ENCODE measurements at places on chromosomes 13 and 19. TPM values are rescaled to one million over a fixed set of nuclear protein-coding genes. Genes with fewer than 3 reads are reported as not detected.

DNA sequence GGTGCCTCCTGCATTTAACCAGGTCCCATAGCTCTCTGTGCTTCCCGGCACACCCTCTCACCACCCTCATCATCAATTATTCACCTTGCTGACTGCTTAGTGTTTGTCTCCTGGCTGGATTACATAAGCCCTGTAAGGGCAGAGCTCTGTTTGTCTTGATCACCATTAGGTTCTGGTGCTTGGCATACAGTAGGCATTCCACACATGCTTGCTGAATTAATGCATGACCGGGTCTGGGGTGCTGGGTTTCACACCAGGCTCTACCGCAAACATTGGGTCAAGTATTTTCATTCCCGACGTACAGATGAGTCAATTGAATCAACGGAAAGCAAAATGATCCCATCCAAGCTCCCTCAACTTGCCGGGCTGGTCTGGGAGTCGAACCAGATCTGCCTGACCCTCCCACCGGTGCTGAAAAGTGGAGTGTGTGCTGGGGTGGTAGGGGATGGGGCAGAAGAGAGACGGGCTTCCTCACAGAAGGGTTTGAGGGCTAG lies 28.5 kb downstream of the VAV1 start:
- DNase-seq, result no peak

DNA sequence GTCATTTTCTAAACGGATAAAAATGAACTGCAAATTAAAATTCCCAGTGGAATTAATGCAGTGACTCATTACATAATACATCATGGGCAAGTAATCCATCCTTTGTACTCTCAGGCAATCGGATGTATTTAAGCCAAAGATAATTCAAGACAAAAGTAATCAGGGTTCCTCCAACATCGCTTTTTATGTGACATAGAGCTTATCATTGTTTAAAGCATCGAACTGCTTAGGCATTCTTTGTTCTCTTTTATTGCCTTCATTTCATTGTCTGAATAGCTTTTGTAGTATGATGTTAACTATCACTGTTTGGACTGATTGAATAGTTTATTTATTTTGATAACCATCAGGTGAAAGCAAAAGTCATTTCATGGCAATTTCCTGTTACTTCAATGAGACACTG lies 209.4 kb downstream of the ITGBL1 start:
- DNase-seq, result no peak

DNA sequence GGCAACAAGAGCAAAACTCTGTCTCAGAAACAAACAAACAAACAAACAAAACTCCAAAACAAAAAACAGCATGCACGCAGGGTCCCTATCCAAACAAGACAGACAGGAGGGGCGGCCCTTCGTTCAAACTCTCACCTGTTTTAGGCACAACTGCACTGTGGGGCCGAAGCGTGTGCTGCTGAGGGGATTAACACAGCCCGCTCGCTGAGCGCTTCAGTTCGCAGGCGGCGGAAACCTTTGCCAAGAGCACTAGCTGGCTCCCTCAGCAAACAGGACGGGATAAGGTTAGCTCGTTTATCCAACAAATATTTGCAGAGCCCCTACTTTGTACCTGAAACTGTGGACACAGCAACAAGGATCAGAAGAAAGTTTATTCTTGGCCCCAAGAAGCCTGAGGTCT lies 1.6 kb upstream of the ADPRHL1 start:
- no peak for DNase-seq

GRCh38 chr13:82070416-82070815 lies 1729.5 kb upstream of the SPRY2 start:
- DNase-seq, result no peak

DNA sequence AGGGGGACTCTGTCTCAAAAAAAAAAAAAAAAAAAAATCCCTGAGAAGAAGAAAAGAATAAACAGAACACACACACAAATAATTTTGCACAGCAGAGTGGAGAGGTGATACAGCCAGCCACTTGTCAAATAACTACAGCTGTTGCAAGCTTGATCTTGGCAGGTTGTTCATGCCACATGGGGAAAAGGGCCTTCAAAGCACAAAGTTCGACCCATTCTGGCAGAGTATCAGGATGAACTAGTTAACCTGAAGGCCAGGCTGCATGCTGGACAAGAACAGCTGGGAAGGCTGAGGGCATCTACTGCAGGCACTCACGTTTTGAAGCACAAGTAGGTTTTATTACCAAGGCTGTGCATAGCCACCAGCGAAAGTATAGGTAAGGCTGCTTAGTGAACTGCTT lies 104.1 kb downstream of the KCTD15 start:
- no peak for DNase-seq

DNA sequence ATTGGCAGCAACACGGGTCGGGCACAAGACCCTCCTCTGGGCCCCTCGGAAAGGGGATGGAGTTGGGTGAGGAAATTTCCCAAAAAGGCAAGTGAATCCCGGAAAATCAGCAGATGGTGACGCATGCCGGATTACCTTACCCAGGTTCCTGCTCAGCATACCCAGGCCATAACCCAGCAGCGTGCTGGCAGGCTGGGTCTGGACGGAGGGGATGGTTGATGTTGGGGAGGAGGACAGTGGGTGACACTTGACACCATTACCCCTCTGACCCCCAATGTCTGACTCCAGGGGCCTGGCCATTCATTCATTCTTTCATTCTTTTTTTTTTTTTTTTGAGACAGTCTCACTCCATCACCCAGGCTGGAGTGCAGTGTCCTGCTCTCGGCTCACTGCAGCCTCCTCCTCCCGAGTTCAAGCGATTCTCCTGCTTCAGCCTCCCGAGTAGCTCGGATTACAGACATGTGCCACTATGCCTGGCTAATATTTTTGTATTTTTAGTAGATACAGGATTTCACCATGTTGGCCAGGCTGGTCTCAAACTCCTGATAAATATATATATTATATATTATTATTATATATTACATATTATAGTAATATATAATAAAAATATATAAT lies 799 bp downstream of the PVR start:
- no peak for DNase-seq

- no peak for DNase-seq
These were observed 38.9 kb downstream of the TEX29 start for GRCh38 chr13:111359237-111359915.

DNA sequence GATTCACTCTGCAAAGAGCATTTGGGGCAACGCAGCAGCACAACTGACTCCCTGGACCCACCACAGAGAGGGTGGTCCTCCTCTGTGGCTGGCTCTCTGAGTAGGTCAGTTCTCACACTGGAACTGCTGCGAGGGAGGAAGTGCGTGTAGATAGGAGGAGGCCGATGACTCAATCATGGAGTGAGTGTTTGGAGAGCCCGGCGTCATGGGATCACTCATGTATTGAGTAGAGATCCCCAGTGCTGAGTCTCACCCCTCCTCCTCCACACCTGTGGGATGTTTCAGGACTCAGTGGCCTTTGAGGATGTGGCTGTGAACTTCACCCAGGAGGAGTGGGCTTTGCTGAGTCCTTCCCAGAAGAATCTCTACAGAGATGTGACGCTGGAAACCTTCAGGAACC lies 8.9 kb downstream of the ZNF101 start:
- no peak for DNase-seq

GRCh38 chr19:10686661-10687517 lies 14.3 kb upstream of the QTRT1 start:
- peak; percentile 86 for DNase-seq

Gene HSD17B14
- total RNA-seq, result 2.5 TPM

Gene WASF3
- 22.1 TPM for total RNA-seq

Gene SIGLEC9
- 0.78 TPM for total RNA-seq
